H1 (cell line): ENCODE measurements at places on chromosomes 7 and 10. TPM values are rescaled to one million over a fixed set of nuclear protein-coding genes. Genes with fewer than 3 reads are reported as not detected.
A peak's percentile ranks its signal among the peaks of the same experiment; 100 is the strongest.

MRC1 gene
- total RNA-seq: 0.06 and 0.11 TPM in 2 replicates

ZNF503 gene
- 0.13 and 0.27 TPM in 2 replicates for total RNA-seq

ZNF488 gene
- total RNA-seq: 7.7 and 7.9 TPM in 2 replicates

OR2A42 gene
- total RNA-seq: not detected in 2 replicates

CRYGN gene
- 1.0 and 1.6 TPM in 2 replicates for total RNA-seq

GNGT1 gene
- 0.21 and 0.26 TPM in 2 replicates for total RNA-seq

TMEM176B gene
- total RNA-seq: 1.2 TPM in 2 replicates

DNA sequence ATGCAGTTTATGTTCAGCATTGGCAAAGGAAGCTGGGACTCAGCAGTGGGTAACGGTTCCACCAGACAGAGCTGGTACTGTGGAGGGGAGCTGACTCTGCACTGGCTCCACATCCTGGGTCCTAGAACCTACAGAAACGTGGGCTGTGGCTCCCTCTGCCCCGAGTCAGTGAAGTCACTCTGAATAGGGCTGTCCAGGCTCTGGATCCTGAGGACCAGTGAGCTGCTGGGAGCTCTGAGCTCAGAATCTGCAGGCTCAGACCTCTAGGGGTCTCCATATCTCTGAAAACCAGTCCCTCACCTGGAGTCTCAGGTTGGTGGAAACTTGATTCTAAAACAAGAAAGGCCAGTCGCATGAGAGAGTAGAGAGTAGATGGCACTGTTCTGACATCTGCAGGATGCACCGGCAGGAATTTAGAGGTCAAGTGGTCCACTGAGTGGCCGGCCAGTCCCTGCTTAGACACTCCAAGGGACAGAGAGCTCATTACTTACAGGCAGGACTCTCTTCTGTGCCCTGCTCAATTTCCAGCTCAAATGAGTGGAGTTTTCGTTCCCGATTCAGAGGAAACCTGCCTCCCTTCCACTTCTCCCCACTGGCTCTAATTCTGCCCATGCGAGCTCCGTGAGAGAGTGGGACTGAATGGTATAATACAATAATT lies 18.6 kb downstream of the NPFFR1 start:
- no peak overlapping the region for H3K27ac ChIP-seq
- no peaks in the 10 kb centered on the region for H3K36me3 ChIP-seq
- DNase-seq: peak; percentile 57
- no peaks in the 10 kb centered on the region for H3K27me3 ChIP-seq

DNA sequence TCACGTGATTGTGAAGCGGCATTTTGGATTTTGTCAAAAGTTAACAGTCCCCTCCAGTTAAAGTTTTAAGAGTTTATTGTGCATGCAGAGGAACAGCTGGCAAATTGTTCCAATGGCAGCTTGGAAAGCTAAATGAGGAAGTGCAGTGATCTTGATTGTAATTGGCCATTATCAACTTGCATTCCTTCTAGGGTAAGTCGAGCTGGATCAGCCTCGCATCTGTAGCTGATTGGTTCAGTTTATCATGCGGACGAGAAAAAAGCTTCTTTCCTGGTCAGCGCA lies 566 bp downstream of the ZNF789 start:
- H3K27ac ChIP-seq: 0 out of 2 replicates have a peak overlapping the region, but pooled peaks have one; percentile 7
- no peaks in the 10 kb centered on the region; the same call in 1 of the 2 replicates for H3K36me3 ChIP-seq
- no peak for DNase-seq
- peak overlapping the region; percentile 88 for H3K4me3 ChIP-seq

DNA sequence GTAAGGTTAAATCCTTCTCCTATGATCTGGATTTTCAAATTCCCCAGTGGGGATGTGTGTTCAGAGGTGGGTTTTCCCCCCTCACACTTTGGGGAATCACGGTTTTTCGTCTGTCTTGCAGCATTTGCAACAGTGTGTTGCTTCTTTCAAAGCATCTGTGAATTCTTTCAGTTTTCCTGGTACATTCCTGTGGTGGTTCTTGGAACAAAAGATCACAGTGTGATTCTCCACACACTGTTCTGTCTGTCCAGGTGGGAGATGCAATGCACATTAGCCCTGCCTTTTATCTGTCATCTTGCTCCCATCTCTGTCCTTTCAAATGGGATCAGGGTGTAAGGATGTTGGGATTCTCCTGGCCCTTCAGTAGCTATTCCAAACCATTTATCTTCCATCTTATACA lies 11.8 kb downstream of the AGK start:
- H3K4me1 ChIP-seq: no peaks in the 10 kb centered on the region
- H3K4me3 ChIP-seq: no peak overlapping the region
- no peaks in the 10 kb centered on the region; the same call in 1 of the 2 replicates for H3K36me3 ChIP-seq

DNA sequence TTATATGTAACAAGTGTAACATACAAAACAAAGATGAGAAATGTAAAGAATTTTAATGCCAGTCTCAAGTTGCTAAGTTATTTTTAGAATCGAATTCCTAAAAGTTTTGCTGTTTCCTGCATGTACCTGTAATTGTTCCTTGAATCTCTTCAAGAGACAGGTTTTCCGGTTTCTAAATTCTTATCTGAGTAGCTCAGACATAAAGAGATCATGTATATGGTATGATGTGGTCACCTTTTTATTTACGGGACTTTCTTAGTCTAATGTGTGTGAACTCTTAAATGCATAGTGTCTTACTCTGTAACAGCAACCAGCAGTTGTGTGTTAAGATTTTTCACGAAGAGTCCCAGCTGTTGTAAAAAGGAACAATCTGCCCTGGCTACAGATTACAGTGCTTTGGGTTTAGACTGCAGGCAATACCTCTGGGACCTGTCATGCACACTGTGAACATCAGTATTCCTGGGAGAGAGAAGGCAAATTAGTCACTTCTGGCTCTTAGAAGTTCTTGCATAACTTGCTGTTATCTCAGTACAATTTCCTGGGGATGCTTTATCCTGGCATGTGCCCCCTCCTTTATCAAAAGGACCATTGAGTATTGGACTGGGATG lies 263.4 kb downstream of the BICC1 start:
- H3K27me3 ChIP-seq: no peaks in the 10 kb centered on the region
- no peak for DNase-seq
- no peaks in the 10 kb centered on the region for H3K4me1 ChIP-seq
- no peaks in the 10 kb centered on the region for H3K36me3 ChIP-seq

- H3K36me3 ChIP-seq: no peaks in the 10 kb centered on the region
- no peak overlapping the region for H3K4me3 ChIP-seq
- no peak overlapping the region for H3K27ac ChIP-seq
- H3K4me1 ChIP-seq: no peaks in the 10 kb centered on the region
- no peaks in the 10 kb centered on the region for H3K27me3 ChIP-seq
These were observed 36.1 kb upstream of the CCNY start for GRCh38 chr10:35300063-35300699.

GRCh38 chr10:95233377-95234034 lies 39.5 kb downstream of the ACSM6 start:
- DNase-seq: no peak
- peaks cover 23% of the 10 kb centered on the region for H3K4me1 ChIP-seq
- H3K36me3 ChIP-seq: 0 out of 2 replicates have a peak, but pooled peaks cover 6% of the 10 kb centered on the region
- H3K4me3 ChIP-seq: no peak overlapping the region

GRCh38 chr7:133613250-133613790 lies 360.4 kb downstream of the EXOC4 start:
- no peak overlapping the region for H3K4me3 ChIP-seq
- no peaks in the 10 kb centered on the region for H3K27me3 ChIP-seq
- no peak overlapping the region for H3K27ac ChIP-seq
- DNase-seq: no peak

DNA sequence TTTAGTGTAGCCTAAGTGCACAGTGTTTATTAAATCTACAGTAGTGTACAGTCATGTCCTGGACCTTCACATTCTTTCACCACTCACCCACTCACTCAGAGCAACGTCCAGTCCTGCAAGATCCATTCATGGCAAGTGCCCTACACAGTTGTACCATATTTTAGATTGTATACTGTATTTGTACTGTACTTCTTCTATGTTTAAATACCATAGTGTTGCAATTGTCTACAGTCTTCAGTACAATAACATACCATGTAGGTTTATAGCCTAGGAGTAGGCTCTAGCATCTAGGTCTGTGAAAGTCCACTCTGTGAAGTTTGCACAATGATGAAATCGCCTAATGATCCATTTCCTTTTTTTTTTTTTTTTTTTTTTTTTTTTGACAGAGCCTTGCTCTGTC lies 12.0 kb downstream of the EEPD1 start:
- no peaks in the 10 kb centered on the region for H3K4me1 ChIP-seq
- H3K4me3 ChIP-seq: no peak overlapping the region
- no peak for DNase-seq
- H3K27me3 ChIP-seq: 0 out of 2 replicates have a peak, but pooled peaks cover 2% of the 10 kb centered on the region

DNA sequence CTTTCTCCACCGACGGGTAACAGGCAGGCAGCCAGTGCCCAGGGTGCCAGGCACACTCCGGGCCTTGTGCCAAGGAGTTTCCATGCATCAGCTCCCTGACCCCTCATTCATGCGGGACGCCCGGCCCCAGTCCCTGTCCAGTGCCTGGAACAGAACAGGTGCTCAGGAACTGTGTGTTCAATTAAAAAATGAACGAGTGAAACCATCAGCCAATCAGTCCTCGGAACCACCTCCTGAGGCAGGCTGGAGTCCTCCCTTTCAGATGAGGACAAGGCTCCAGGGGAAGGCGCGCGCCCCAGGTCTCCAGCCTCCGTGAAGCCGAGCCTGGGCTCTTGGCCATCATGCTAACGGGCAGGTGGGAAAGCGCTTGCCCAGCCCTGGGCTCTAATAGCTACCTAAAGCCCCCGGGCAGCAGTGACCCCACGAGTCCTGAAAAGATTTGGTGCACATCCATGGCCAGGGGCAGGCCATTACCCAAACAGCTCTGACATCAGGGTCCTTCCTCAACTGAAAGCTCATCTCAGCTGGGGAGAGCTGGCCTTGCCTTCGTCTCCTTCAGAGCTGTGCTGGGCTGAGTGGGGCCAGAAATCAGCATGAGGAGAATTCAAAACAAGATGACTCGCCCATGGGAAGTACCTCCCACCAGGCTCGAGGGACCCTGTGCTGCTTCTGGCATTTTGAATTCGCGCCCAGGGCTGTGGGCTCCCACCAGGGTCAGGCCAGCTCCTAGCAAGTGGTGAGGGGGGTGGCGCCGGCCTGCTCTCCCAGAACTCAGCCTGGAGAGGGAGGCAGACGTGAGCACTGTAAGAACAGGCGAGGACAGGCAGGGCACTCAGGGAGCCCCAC lies 200.5 kb downstream of the MAD1L1 start:
- no peaks in the 10 kb centered on the region for H3K27me3 ChIP-seq
- H3K4me3 ChIP-seq: no peak overlapping the region
- no peak for DNase-seq
- no peaks in the 10 kb centered on the region for H3K36me3 ChIP-seq
- H3K4me1 ChIP-seq: no peaks in the 10 kb centered on the region; the same call in 1 of the 2 replicates

- H3K27me3 ChIP-seq: no peaks in the 10 kb centered on the region
- DNase-seq: peak; percentile 95
- no peak overlapping the region for H3K4me3 ChIP-seq
- no peak overlapping the region for H3K27ac ChIP-seq
These were observed 8.9 kb upstream of the EXOC6 start for GRCh38 chr10:92839191-92840085.

GRCh38 chr10:102508506-102508905 lies 4.7 kb downstream of the SUFU start:
- H3K4me1 ChIP-seq: no peaks in the 10 kb centered on the region
- H3K27me3 ChIP-seq: peaks cover 2% of the 10 kb centered on the region
- H3K27ac ChIP-seq: no peak overlapping the region

- peak; percentile 69 for DNase-seq
- H3K27ac ChIP-seq: no peak overlapping the region
- peak overlapping the region; percentile 56 for H3K4me3 ChIP-seq
- peaks cover 64% of the 10 kb centered on the region for H3K27me3 ChIP-seq
- peaks cover 6% of the 10 kb centered on the region for H3K4me1 ChIP-seq
These were observed 638 bp downstream of the EGR2 start for GRCh38 chr10:62815381-62816075.

GRCh38 chr7:105454095-105454747 lies 65.5 kb upstream of the SRPK2 start:
- no peaks in the 10 kb centered on the region for H3K4me1 ChIP-seq
- no peak overlapping the region for H3K27ac ChIP-seq
- H3K36me3 ChIP-seq: peaks cover 31% of the 10 kb centered on the region; the same call in 1 of the 2 replicates

DNA sequence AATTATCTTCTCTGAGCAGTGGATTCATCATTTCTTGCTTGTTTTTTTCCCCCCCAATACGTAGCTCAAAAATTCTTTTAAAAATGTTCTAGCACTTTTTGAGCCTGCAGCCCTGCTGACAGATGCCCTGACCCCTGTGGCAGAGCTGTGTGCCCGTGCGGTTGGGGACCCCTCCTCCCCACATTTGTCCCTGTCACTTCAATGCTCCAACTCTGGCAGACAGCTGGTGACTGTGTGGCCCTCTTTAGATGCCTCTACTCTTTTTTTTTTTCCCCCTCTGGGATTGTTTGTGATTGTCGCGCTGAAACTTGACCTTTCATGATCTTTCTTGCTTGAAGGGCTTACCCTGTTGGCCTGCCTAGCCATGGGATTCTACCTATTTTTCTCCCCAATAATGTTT lies 214.1 kb downstream of the TMEM178B start:
- H3K36me3 ChIP-seq: no peaks in the 10 kb centered on the region
- no peak for DNase-seq
- H3K27me3 ChIP-seq: no peaks in the 10 kb centered on the region

DNA sequence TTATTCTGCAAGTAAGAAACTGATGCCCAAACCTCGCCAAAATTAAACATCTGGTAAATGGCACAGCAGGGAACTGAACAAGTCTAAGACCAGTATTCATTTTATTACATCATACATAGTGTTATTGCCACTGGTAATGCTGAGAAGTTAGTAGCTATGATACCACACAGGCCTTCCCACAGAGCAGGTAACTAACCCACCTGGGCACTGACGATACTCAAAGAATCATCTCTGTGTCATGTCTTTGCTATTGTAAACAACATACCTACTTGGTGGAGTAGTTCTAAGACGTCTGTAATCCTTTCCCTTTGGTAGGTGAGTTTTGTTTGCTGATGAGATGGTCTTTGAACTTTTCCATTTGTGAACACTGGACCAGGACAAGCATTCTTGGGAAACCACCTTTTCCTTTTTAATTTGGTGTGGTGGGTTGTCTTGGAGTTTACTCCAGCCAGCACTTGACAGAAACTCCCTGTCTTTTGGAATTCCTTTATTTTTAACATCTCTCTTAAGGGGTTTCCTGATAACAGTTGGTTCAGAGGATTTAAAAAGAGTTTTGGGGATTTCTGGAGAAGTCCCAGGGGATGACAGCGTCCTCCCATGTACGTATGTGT lies 40.9 kb downstream of the PDSS1 start:
- no peak overlapping the region for H3K4me3 ChIP-seq
- no peak for DNase-seq
- H3K4me1 ChIP-seq: peaks cover 5% of the 10 kb centered on the region
- no peaks in the 10 kb centered on the region for H3K27me3 ChIP-seq
- H3K36me3 ChIP-seq: peaks cover 20% of the 10 kb centered on the region

DNA sequence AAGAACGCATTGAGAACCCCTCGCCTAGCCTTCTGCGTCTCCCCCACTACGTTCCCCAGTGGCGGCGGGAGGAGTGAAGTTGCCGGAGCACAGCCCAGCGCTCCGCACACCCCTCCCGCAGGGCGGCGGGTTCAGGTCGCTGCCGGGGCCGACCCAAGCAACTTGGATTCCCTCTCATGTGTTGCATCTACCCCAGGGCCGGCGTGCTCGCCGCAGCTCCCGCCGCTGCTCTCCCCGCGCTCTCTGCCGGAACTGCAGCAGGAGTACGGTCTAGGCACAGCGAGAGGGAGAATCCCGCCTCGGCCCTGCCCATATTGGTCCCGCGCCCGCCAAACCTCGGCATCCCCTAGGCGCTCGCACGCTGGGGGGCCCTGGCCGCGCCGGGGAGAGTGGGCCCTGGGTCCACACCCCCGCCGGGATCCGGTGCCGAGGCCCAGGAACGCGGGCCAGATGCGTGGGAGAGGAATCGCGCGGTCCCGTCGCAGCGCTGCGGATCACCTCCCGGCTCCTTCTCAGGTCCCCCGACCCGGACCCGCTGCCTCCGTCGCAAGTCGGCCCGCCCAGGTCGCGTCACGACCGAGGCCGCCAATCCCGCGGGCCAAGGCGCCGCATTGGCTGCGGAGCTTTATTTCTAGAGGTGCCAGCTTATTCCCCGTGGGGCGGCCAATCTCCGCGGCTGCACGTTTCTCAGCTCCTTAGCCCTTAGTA lies 648 bp upstream of the TMEM243 start:
- peak overlapping the region; percentile 92 for H3K4me3 ChIP-seq
- H3K27me3 ChIP-seq: peaks cover 12% of the 10 kb centered on the region; the same call in 1 of the 2 replicates
- DNase-seq: peak; percentile 25
- no peaks in the 10 kb centered on the region for H3K36me3 ChIP-seq
- no peaks in the 10 kb centered on the region; the same call in none of the 2 replicates for H3K4me1 ChIP-seq
